ENCODE measurements at places on chromosomes 16 and 17. TPM values are rescaled to one million over a fixed set of nuclear protein-coding genes. Genes with fewer than 3 reads are reported as not detected.

- no peaks in the 10 kb centered on the region for H3K36me3 ChIP-seq
- H3K4me1 ChIP-seq = peaks cover 8% of the 10 kb centered on the region
- no peak for DNase-seq
- H3K27me3 ChIP-seq = no peaks in the 10 kb centered on the region
- H3K4me3 ChIP-seq = no peak overlapping the region
- H3K27ac ChIP-seq = no peak overlapping the region
Measured at GRCh38 chr17:68302666-68303065, 11.4 kb downstream of the ARSG start.

CCDC200 gene
- not detected for total RNA-seq

GRCh38 chr17:7251661-7252175, at the start of gene CTDNEP1:
Gene CTDNEP1 (minus strand): TSS chr17:7251734. CDS start chr17:7251296, 438 bp downstream.
- DNase-seq = peak; percentile 100
- peaks cover 30% of the 10 kb centered on the region for H3K4me1 ChIP-seq
- no peaks in the 10 kb centered on the region for H3K27me3 ChIP-seq
- H3K36me3 ChIP-seq = peaks cover 20% of the 10 kb centered on the region
- H3K27ac ChIP-seq = peak within 1 kb of the TSS; percentile 100

GRCh38 chr17:53193044-53193443, 629.7 kb upstream of the KIF2B start:
- no peak overlapping the region for H3K4me3 ChIP-seq
- no peaks in the 10 kb centered on the region for H3K36me3 ChIP-seq
- H3K4me1 ChIP-seq = no peaks in the 10 kb centered on the region
- H3K27me3 ChIP-seq = no peaks in the 10 kb centered on the region
- DNase-seq = no peak

GRCh38 chr16:88473666-88474534, 20.8 kb downstream of the ZFPM1 start:
- no peak for DNase-seq
- peaks cover 21% of the 10 kb centered on the region for H3K4me1 ChIP-seq
- no peak overlapping the region for H3K27ac ChIP-seq

LMF1 gene
- 21.4 TPM for total RNA-seq

ZPBP2 gene
- not detected for total RNA-seq

GRCh38 chr17:79977708-79978547, 57.7 kb downstream of the TBC1D16 start:
- H3K36me3 ChIP-seq = peaks cover 4% of the 10 kb centered on the region
- DNase-seq = no peak
- no peak overlapping the region for H3K27ac ChIP-seq
- H3K4me1 ChIP-seq = peaks cover 20% of the 10 kb centered on the region
- H3K4me3 ChIP-seq = no peak overlapping the region

DNA sequence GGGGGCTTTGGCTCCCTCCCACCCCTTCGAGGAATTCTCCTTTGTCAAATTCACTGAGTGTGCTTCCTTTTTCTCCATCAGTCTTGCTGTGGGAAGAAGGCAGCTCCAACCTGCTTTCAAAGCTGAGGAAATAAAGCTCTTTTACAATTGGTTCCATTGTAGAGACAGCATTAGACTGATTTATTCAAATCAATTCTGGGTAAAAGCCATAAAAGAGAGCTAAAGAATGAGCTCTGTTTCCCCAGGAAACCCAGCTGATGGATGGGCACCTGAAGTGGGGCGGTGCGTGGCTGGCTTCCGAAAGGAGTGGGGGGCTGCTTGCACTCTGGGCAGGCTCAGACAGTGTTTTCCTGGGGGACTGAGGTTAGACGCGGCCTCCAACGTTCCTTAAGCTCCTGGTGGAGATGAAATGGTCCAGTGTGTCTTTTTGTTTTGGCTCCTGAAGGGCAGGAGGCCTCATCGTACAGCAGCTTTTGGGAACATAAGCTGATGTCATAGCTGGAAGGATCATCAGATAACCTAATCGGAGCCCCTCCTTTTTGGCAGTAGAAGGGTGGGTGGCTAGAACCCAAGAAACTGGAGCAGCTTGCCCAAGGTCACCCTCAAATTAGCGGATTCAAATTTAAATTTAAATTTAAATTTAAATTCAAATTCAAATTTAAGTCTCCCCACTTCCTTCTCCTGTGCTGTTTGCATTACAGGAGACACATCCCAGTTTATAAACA, 128.5 kb upstream of the EEF2KMT start:
- H3K4me3 ChIP-seq = no peak overlapping the region
- no peaks in the 10 kb centered on the region for H3K4me1 ChIP-seq
- H3K36me3 ChIP-seq = no peaks in the 10 kb centered on the region
- H3K27me3 ChIP-seq = peaks cover 39% of the 10 kb centered on the region

CCDC182 gene
- total RNA-seq = not detected

GRCh38 chr17:68497885-68498319, 14.3 kb upstream of the PRKAR1A start:
- H3K36me3 ChIP-seq = no peaks in the 10 kb centered on the region
- no peak overlapping the region for H3K27ac ChIP-seq
- no peak overlapping the region for H3K4me3 ChIP-seq
- DNase-seq = no peak

GRCh38 chr17:55704401-55704800, 18.3 kb downstream of the TMEM100 start:
- H3K4me3 ChIP-seq = peak overlapping the region; percentile 69
- peaks cover 27% of the 10 kb centered on the region for H3K4me1 ChIP-seq
- H3K36me3 ChIP-seq = no peaks in the 10 kb centered on the region
- no peak for DNase-seq

MPDU1 gene
- total RNA-seq = 67.6 TPM

GPRC5C gene
- total RNA-seq = 64.3 TPM

TP53TG3 gene
- total RNA-seq = not detected

TMEM235 gene
- 0.43 TPM for total RNA-seq

DNA sequence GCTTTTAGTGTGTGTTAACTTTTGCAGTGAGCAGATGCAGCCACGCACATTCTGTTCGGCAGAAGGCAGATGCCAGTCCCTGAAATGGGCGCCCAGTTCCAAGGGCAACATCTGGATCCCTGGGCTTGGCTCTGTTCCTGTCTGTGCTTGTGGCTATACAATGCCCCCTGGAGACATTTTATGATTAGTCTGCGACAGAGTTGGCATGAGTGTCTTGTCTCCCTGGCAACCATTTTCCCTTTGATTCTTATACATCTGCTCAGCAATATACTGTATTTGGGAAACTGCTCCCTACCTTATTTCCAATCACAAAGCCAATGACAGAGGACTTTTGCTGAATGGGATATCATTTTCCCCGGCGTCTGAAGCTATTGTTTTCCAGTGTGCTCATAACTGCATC, 1629.5 kb upstream of the GOT2 start:
- H3K4me3 ChIP-seq = no peak overlapping the region
- H3K36me3 ChIP-seq = no peaks in the 10 kb centered on the region
- H3K27ac ChIP-seq = no peak overlapping the region
- no peak for DNase-seq
- peaks cover 5% of the 10 kb centered on the region for H3K4me1 ChIP-seq

ZNF652 gene
- total RNA-seq = 42.3 TPM

ST6GALNAC1 gene
- total RNA-seq = 10.3 TPM

DNA sequence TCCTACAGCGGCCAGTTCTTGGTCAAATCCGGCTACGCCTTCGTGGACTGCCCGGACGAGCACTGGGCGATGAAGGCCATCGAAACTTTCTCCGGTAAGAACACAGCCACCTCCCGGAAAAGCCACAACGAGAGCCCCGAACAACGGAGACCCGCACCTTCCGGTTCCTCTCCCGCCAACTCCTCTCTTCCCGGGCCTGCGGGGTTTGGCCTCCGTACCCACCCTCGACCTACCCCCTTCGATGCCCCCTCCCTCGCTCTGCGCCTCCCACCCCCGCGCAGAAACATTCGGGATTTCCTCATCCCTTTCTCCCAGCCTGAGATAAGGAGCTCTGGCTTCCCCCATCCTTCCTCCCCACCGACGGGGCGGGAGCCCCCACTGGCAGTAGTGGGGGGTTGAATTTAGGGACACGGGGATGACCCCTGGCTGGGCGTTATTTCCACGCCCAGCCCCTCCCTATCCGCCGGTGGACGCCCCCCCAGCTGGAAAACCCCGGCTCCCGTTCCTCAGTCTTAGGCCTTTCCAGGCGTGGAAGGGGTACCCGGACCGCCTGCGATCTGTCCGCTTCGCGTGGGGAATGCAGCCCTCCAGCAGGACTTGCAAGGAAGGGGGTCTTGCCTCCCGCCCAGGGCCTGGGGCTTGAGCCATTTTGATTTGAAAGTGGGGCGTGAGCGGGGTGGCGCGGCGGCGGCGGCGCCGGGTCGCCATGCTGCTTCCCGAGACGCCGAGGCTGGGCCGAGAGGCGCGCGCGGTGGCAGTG, 822 bp downstream of the IGF2BP1 start:
- DNase-seq = peak; percentile 73
- peak overlapping the region; percentile 93 for H3K27ac ChIP-seq
- H3K4me1 ChIP-seq = peaks cover 27% of the 10 kb centered on the region
- H3K4me3 ChIP-seq = peak overlapping the region; percentile 87
- H3K27me3 ChIP-seq = peaks cover 15% of the 10 kb centered on the region
